ENCODE measurements at places on chromosomes 2 and 18. TPM values are rescaled to one million over a fixed set of nuclear protein-coding genes. Genes with fewer than 3 reads are reported as not detected.

- DNase-seq: no peak
- no peaks in the 10 kb centered on the region for H3K4me1 ChIP-seq
- no peak overlapping the region for H3K4me3 ChIP-seq
Measured at GRCh38 chr2:10691521-10691920, 1.7 kb upstream of the NOL10 start.

DNA sequence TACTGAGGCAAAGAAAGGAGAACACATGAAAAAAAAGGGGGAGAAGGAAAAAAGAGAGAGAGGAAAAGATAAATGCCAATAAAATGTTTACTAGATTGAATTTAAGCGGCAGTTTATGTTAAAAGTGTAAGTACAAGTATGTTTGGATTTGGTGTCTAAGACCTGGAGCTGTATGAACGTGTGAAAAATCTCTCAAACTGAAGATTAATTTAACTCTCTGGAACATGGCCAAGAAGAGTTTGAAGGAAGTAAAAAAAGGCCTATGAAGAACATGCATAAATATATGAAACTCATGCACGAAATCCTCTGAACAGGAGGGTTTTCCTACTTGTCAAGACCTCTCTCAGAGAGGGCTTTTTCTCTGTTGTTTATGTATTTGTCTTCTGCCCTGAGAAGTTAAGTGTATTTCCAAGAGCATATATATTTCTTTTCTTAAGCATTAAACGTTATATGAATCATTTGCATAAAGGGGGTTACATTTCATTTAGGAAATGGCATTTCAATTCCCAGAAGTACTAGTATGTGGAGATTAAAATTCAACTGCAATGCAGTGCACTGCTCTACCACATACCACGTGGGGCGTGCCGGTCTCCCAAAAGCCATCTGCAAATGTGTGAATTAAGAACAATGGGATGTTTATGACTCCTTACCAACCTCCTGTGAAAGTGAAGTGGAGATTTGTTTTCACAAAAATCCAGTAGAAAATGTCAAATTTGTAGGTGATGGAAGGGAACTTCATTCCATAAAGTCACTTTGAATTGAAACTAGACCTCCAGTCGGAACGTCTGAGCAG, 281.1 kb upstream of the TRIB2 start:
- H3K4me1 ChIP-seq: no peaks in the 10 kb centered on the region
- H3K27ac ChIP-seq: no peak overlapping the region
- no peaks in the 10 kb centered on the region for H3K36me3 ChIP-seq
- no peaks in the 10 kb centered on the region for H3K27me3 ChIP-seq

DNA sequence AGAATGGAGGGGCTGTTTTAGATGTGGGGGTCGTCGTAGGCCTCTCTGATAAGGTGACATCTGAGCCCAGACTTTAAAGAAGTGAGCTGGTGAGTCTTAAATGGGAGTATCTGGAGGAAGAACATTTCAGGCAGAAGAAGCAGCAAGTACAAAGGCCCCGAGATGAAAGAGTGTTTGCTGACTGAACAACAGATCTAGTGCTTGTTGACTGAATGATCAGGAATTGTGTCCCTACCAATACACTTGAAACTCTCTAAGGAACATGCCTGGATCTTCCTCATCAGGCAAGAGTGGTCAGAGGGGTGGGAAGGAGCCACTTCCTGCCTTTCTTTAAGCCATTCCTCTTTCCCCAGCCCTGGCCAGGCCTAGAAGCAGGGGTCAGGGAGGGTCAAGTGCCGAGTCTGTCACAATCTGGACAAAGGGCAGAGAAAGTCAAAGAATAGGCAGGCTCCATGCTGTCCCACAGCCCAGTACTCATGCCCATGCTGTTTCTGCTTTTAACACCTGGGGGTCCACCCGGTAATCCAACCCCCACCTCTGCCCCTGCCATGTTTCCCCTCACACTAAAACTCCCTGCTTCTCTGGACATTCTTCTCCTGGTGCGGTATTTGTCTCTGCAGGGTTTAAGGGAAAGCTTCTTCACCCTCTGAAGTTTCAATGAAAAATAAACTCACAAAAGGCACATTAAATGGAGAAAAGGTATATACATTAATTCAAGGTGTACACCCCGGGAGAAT, 3.0 kb upstream of the TMEM37 start:
- H3K36me3 ChIP-seq: no peaks in the 10 kb centered on the region
- no peak for DNase-seq
- H3K27ac ChIP-seq: no peak overlapping the region
- H3K27me3 ChIP-seq: peaks cover 20% of the 10 kb centered on the region

DNA sequence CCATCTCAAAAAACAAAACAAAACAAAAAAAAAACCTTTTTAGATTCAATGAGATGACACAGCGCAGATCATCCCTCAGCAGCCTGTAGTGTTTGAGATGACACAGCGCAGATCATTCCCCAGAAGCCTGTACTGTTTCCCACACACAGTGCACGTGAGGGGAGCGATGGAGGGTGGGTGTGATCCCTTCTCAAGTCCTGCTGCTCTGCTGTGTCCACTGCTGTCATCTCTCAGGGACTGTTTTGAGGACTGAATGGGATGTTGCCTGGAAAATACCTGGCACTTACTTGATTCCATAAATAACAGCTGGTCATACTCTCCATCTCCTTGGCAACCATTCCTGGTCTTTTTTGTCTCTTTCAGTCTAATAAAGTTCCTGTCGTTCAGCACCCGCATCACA, 25.7 kb downstream of the TGOLN2 start:
- H3K4me3 ChIP-seq: no peak overlapping the region
- H3K27me3 ChIP-seq: peaks cover 5% of the 10 kb centered on the region
- peaks cover 18% of the 10 kb centered on the region for H3K4me1 ChIP-seq
- peak overlapping the region; percentile 25 for H3K27ac ChIP-seq

DNA sequence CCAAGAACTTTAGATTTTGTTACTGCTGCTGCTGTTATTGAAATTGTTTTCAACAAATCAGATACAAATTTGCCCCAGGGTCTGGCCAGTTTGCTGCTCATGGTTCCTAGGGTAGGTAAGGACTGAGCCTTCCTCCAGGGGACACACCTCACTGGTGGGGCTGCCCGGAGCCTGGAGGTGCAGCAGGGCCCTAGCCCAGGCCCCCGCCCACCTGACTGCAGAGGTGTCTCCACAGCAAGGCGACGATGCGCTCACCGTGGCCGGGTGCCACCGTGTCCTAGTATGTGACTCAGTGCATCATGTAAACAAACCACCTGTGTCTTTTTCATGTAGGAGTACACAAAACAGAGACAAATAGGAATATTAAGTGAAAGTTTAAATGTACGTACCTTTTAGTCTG, 153.5 kb upstream of the TPO start:
- no peaks in the 10 kb centered on the region for H3K27me3 ChIP-seq
- H3K36me3 ChIP-seq: peaks cover 7% of the 10 kb centered on the region
- H3K4me3 ChIP-seq: no peak overlapping the region
- H3K27ac ChIP-seq: no peak overlapping the region
- H3K4me1 ChIP-seq: peaks cover 7% of the 10 kb centered on the region
- no peak for DNase-seq

DNA sequence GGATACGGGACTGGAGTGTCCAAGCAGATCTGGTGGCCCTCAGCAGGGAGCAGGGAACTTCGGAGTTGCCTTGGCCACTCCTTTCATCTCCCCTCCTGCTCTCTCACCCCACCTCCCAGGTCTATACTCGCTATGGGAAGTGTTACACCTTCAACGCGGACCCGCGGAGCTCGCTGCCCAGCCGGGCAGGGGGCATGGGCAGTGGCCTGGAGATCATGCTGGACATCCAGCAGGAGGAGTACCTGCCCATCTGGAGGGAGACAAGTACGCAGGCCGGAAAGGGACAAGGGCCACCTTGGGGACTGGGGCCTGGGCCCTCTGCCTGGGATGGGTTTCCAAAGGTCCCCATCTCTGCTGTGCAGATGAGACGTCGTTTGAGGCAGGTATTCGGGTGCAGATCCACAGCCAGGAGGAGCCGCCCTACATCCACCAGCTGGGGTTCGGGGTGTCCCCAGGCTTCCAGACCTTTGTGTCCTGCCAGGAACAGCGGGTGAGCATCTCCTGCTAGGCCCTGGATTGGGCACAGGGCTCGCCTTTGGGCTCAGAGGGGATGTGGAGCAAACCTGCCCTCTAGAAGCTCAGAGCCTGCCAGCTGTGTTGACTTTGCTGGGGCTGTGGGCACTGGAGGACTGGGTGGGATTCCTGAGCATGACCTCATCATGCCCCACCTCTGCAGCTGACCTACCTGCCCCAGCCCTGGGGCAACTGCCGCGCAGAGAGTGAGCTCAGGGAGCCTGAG, 11.8 kb downstream of the CHPF start:
- H3K4me3 ChIP-seq: no peak overlapping the region
- DNase-seq: no peak
- no peak overlapping the region for H3K27ac ChIP-seq
- peaks cover 14% of the 10 kb centered on the region for H3K27me3 ChIP-seq

DNA sequence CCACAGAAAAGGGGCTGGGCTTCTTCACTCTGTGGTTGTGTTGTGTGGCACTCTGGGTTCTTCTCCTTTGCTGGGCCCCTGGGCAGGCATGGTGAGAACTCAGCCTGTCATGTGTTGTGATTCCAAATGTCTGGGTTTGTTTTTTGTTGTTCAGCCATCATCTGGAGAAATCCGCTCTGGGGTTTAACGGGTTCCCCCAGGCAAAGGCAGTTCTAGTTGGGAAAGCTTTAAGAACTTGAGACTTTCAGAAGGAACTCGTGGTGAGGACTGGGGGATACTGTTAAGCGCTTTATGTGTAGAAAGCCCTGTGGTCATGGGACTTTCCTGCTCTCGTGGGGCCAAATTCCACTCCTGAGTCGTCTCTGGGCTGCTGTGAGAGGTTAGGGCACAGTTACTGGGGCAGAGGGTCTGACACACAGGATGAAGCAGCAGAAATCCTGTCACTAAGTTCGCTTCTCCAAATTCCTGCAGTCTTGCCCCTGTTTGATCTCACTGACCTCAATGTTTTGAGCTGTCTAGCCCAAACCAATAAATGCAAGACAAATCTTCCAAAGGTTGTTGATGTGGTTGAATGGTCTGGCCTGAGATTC, 87.7 kb downstream of the RAPGEF4 start:
- no peak for DNase-seq
- H3K27me3 ChIP-seq: peaks cover 3% of the 10 kb centered on the region

Gene FAM210A
- total RNA-seq: 7.9 TPM
